ENCODE measurements at places on chromosomes 6 and 20. TPM values are rescaled to one million over a fixed set of nuclear protein-coding genes. Genes with fewer than 3 reads are reported as not detected.

DNA sequence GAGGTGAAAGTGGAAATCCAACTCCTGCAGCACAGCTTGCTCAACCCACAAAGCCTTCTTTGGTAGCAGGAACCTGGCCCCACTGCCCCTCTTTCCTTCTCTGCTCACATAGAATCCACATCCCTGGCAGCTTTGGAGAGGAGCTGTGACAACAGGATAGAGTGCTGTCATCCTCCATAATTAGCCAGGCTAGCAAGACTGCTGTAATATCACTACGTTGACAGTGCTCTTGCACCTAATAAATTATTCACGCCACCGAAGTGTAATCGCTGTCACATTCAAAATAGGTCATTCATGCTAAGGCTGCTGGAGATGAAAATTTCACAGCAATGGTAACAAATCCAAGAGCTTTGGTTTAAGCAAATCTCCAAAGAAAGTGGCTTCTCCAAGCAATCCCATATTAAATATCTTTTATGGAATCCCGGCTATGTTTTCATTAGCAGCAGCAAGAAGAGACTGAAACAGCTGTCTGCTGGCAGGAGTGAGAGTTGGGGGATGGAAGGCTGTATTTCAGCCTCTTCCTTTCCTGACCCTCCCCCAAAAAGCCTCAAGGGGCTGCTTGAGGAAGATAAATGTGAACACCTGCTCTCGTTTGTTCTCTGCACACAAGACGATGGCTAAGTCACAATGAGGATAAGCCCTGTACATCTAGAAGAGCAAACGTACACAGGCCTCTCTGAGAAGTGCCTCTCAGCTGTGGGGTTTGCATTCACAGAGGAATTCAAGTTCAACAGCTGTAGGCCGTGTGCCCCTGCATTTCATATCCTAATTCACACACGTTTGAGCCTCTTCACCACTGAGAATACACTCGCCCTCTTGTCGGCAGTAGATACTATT, 16.5 kb downstream of the RIPOR2 start:
- no peak for DNase-seq

DNA sequence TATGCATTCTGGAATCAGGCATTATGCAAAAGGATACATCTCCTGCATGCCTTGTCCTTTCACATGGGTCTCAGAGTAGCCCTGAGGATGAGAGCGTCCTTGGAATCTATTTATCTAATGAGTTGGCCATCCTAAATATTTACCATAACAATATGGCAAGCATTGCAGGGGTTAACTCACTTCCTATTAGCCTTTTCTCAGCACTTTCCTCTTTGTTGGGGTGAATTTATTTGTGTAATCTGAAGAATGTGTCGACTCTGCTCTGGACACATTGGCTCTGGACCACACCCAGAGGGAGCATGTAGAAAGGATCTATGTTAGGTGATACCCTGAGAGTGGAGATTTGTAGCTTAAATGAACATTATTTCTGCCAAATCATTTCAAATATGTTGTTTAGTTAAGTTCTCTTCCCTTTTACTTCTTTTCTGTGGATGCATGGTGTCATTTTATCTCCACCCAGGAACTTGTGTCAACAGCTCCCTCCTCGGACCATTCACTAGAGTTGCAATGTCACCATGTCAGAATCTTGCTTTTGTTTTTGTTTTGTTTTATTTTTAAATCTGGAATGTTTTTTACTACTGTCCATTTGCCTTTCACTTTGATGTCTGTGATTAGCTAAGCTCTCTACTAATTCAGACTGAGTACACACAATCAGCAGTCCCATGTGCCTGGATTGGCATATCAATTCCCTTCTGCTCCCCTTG, 757.0 kb upstream of the MMS22L start:
- peak; percentile 18 for DNase-seq

DNA sequence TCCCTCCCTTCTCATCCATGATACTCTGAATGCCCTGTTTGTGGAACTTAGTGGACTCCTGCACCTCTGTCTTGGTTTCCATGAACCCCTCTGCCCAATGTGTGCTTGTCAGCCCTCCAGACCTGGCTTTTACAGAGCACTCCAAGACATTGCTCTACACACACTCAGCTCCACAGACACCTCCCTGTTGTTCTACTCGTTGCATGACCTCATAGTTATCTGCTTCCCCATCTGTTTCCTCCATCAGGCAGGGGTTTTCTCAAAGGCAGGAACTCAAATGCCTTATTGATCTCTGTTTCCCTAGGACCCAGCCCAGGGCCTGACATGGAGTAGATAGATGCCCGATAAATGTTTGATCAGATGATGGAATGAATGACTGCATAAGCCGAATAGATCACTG, 13.3 kb downstream of the PLCG1 start:
- no peak for DNase-seq

GRCh38 chr6:74937936-74938335, 267.9 kb downstream of the COL12A1 start:
- no peak for DNase-seq

The IRF4 gene
- total RNA-seq = 1.0 TPM

The FAM217A gene
- total RNA-seq = not detected

The CALHM6 gene
- 0.45 TPM for total RNA-seq

Measured in NCI-H460 (cell line).